ENCODE measurements at places on chromosomes 6 and 20.
A peak's percentile ranks its signal among the peaks of the same experiment; 100 is the strongest.

DNA sequence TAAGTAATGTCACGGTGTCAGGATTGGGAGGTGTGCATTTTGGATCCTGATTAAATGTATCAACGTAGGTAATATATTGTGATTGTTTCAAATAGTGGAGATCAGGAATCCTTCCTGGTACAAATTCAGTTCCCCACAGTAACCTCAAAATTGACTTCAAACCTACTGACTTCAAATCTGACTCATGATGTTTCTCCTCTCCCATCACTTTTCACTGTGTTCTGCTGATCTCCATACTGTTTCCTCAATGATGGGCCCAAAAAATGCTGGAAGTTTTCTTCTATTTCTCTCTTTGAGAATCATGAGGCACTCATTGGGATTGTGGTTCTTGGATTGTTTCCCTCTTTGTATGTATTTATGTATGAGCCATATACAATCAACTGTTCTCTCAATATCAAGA, 35.9 kb downstream of the LAMA2 start:
- no peak for DNase-seq

GRCh38 chr6:97128507-97128906, 154.5 kb downstream of the MMS22L start:
- no peak for DNase-seq

- no peak for DNase-seq
These were observed 175.6 kb downstream of the RNF144B start for GRCh38 chr6:18562726-18563125.

DNA sequence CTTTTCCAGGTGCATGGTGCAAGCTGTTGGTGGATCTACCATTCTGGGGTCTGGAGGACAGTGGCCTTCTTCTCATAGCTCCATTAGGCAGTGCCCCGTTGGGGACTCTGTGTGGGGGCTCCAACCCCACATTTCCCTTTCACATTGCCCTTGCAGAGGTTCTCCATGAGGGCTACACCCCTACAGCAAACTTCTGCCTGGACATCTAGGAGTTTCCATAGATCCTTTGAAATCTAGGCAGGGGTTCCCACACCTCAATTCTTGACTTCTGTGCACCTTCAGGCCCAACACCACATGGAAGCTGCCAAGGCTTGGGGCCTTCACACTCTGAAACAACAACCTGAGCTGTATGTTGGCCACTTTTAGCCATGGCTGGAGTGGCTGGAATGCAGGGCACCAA, 282.8 kb upstream of the SASH1 start:
- DNase-seq = no peak

DNA sequence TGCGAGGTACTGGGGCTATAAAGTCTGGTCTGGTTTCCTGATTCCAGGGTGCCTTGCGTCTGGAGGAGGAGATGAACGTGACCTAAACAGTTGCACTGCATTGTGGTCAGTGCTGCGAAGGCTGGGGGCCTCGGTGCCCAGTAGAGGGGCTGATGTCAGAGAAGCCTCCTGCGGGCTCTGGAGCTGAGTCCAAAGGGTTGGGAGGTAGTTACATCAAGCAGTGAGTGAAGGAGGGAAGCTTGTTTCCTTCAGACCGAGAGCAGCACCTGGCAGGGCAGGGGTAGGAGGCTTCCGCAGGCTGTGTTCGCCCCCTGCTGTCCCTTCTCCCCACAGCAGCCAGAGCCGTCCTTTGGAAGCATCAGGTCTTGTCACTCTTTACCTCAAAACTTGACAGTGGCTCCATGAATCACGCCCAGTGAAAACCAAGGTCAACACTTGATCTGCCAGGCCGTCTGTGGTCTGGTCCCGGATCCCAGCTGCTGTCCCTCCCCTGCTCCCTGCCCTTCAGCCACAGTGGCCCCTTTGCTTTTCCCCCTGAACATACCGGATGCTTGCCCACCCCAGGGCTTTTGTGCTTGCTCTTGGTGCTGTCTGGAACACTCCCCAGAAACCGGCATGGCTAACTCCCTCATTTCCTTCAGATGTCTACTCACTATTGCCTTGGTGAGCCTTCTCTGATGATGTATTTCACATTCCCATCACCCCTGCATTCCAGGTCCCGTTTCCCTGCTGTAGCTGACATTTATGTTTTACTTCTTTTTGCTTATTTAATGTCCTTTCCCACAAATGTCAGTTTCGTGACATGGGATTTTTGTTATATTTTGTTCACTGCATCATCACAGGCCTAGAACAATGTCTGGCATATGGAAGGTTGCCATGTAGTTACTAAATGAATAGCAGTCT, 7.0 kb downstream of the DYNLRB1 start:
- peak; percentile 47 for DNase-seq

GRCh38 chr20:11001764-11002540, 328.2 kb upstream of the JAG1 start:
- no peak for DNase-seq

GRCh38 chr20:50611128-50611810, 80.1 kb downstream of the RIPOR3 start:
- DNase-seq = no peak

- DNase-seq = no peak
These were observed 58.6 kb downstream of the SYNJ2 start for GRCh38 chr6:158040051-158040803.

- DNase-seq = no peak
These were observed 103.0 kb downstream of the DLL1 start for GRCh38 chr6:170187669-170188566.

DNA sequence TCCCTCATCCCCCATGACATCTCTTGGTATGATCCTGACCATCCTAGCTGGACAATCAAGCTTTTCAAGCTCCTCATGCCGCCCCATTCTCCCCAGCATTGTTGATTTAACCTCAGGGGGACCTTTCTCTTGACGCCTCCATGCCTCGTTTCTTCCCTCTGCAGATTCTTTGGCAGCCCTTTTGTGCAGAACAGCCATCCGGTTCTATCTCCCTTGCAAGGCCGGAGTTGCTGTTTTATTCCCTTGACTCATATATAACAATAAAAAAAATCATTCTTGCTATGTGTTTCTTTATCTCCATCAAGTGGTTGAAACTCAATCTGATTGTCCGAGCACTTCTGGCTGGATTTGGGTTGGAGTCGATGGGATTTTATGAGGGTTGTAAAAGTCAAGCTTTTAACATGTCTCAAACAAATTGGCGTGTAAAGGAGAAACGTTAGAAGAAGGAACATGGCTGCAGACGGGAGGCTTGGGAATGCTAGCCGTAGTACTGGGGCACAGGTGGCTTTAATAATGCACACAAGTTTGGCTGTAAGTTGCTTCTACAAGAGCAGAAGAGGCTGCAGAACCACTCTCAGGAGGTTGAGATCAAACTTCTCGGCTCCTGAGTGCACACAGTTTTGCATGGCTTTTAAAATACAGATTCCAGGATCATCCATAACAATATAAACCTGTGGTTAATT, 3.9 kb upstream of the SULF2 start:
- no peak for DNase-seq

- DNase-seq = no peak
These were observed 31.6 kb downstream of the FIG4 start for GRCh38 chr6:109722564-109723254.
